Right renal cortex interstitium (tissue), 3 donors: ENCODE measurements at places on chromosomes 1 and 21.

DNA sequence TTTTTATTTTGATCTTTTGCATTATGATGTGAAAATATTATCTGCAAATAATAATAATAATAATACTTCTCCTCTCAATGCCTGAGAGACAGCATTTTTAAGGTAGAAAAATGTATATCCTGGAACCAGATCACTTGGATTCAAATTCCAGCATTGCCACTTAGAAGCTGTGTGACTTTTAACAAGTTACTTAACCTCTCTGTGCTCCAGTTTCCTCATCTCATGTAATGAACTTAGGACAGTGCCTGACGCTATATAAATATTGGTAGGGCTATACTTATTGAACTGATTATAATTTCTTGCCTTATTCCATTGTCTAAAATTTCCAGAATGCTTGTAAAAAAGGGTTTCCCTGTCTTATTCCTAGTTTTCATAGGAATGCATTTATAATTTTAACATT is 137.2 kb downstream of the IGSF21 start:
- no peak for DNase-seq

GRCh38 chr1:106907795-106908194 is 148.7 kb upstream of the PRMT6 start:
- no peak for DNase-seq

DNA sequence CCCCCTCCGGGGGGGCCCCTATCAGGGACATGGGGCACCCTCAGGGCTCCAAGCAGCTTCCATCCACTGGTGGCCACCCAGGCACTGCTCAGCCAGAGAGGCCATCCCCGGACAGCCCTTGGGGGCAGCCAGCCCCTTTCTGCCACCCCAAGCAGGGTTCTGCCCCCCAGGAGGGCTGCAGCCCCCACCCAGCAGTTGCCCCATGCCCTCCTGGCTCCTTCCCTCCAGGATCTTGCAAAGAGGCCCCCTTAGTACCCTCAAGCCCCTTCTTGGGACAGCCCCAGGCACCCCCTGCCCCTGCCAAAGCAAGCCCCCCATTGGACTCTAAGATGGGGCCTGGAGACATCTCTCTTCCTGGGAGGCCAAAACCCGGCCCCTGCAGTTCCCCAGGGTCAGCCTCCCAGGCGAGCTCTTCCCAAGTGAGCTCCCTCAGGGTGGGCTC is 34.9 kb downstream of the TRIM11 start:
- DNase-seq: no peak

DNA sequence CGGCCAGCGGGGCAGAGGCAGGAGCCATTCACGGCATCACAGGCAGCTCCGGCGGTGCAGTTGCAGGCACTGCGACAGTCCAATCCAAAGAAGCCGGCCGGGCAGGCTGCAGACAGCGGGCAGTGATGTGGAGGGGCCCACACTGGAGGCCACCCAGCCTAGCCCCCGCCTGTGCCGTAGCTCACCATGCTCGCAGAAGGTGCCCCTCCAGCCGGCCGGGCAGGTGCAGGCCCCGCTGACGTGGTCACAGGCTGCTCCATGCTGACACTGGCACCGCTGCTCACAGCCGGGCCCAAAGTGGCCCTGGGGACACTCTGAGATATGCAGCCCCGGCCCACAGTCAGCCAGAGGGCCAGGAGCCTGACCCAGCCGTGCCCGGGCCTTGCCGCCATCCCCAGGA is 45.1 kb downstream of the ARHGEF16 start:
- DNase-seq: no peak

GRCh38 chr1:32380057-32380456 is 14.2 kb downstream of the BSDC1 start:
- DNase-seq: no peak

DNA sequence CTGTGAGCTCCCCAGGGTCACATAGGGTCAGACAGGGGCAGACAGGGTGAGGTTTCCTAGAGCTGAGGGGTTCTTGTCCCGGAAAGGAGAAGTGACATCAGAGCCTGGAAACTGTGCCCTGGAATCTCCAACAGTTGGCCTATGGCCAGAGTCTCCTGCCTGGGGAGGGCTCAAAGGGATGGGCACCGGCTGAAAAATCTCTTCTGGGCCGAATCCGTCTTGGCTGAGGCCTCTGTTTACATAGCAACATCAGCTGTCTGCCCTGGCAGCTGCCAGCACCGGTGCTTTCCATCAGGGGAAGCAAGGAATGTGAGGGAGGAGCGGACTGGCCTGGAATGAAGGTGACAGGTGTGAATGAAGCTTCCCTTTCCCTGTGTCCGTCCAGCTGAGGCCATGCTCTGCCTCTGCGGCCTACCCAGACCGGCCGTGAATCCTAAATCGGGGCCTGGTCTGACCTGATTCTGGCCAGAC is 30.7 kb downstream of the VASH2 start:
- no peak for DNase-seq

DNA sequence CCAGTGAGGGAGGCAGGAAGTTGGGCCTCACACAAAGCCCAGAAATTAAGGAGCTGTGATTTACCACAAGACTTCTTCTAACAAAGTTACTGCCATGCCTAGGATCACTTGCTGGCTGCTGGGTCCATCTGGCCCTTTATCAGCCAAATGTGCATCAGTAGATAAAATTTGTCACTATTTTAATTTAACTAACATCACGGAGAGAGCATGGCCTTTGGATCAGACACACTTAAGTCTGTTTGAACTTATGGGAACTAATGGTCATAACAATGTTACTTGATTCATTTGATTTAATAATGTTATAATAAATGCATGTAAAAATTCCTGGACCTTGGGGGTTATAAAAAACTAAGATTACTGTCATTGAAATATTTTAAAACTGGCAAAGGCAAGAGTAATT is 67.2 kb upstream of the CCDC190 start:
- no peak for DNase-seq

DNA sequence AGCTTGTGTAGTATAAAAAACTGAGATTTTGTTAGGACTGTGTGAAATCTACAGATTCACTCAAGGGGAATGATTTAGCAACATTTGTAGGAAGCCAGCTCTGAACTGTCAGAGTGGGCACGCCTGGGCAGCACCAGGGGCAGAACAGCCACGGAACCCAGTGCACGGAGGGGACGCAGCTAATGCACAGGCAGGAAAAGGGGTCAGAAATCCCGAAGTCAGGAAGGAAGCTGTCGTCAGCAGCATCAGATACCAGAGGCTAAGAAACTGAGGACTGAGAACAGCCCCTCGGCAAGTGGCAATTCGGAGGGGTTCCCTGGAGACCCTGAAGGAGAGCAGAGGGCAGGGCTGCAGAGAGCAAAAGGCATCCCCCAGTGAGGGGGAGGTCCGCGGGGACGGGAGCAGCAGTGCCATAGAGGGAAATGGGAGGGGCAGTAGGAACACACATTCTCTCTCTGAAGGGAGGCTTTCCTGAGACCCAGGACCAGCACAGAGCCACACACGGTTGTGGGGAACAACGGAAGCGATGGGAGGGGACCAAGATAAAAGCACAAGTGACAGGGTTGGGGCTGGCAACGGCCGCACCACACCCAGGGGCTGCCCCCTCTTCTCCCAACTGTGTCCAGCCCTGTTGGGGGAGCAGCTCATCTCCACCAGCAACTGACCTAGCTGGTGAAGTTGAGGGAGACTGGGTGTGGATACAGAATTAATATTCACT is 12.7 kb downstream of the UBE2J2 start:
- no peak for DNase-seq

GRCh38 chr1:24905979-24906720 is 23.9 kb downstream of the RUNX3 start:
- DNase-seq: no peak

DNA sequence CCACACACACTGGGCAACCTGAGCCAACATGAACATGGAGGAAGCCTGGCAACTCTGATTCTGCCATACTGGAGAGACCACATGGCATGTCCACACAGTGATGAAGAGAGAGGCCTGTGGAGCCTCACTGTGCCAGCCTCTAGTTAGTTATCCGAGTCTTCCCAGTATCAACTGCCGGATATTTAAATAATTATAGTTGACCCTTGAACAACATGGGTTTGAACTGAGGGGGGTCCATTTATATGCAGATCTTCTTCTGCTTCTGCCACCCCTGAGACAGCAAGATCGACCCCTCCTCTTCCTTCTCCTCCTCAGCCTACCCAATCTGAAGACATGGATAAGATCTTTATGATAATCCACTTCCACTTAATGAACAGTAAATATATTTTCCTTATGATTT is 27.8 kb downstream of the DDAH1 start:
- DNase-seq: no peak

DNA sequence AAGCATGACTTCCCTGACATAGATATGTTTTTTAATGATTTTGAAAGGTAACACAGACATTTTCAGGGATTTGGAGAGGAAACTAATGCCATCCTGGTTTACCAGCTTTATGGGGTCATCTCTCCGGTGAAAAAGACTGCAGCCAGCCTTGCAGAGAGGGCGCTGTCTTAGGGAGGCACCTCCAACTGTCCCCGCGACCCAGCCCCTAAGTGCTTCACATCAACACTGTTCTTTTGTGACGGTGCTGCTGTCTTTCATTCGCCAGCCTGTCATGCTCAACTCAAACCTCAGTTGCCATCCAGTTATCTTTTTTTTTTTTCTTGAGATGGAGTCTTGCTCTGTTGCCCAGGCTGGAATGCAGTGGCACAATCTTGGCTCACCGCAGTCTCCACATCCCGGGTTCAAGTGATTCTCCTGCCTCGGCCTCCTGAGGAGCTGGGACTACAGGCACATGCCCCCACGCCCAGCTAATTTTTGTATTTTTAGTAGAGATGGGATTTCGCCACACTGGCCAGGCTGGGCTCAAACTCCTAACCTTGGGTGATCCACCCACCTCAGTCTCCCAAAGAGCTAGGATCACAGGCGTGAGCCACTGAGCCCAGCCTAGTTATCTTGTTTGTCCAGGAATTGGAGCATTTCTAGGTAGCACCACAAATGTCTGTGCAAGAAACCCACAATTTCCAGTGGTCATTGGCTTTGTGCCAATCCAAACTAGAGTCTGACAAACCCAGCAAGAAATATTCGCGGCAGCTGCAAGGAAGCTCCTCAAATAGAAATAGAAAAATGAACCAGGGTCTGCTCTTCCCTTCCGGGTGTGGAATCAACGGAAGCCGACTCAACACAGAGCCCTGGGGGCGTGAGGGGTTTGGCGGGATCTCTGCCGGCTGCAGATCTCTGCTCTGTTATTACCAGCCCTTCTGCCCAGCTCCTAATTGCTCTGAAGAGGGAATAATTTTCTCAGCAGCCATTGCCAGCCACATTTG is 24.2 kb downstream of the PDE9A start:
- no peak for DNase-seq

- no peak for DNase-seq
Measured at GRCh38 chr1:221468546-221468945, 273.3 kb downstream of the DUSP10 start.

GRCh38 chr21:25314247-25314646 is 293.0 kb downstream of the MRPL39 start:
- no peak for DNase-seq

GRCh38 chr1:178353524-178353923 is 143.2 kb downstream of the CLEC20A start:
- DNase-seq: no peak

GRCh38 chr21:34091032-34091431 is 17.7 kb downstream of the MRPS6 start:
- DNase-seq: no peak

DNA sequence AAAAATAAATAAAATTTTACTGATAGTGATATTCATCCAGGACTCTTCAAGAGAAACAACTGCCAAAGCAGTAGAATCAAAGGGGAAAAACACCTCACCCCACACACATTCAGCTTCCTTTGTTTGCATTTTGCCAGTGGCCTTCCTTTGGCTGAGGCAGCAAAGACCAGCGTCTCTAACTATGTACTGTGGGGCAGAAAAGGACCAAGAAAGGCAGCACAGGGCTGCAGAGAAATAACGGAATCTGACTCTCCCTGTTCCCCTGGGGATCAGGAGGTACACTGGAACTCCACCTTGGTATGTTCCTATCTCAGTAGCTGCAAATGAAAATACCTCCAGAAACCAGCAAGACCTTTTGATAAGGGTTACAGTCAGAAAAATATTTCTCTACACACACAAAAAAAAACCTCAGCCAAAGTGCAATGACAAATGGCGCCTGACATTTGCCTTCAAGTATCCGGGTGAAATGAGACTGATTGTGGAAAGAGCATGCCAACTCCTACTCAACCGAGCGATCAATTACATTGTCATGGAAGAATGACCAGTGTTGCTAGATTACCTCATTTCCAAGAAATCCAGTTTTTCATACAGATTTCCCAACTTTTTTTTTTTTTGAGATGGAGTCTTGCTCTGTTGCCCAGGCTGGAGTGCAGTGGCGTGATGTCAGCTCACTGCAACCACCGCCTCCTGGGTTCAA is 50.9 kb downstream of the TARBP1 start:
- no peak for DNase-seq

DNA sequence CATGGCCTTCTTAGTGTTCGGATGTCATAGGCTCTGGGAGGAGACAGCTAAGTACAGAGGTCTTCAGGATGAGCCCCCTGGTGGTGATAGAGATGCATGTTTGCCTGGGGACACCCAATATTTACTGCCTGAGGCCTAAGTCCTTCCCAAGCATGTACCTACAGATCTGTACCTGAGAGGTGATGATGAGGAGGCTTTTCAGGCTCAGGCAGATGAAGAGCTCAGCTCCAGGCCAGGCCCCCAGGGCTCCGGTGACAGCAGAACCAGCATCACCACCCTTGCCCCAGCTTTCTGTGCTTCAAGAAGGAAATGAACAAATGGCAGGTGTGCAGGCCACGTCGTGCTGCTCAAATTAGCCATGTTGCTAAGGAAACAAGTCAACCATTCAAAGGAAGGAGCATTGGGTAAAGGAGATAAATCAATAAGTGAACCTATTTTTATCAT is 21.1 kb downstream of the CACNA1E start:
- DNase-seq: no peak

- no peak for DNase-seq
Measured at GRCh38 chr1:222918801-222919477, 104.1 kb downstream of the DISP1 start.

- no peak for DNase-seq
Measured at GRCh38 chr1:204672482-204673121, 12.9 kb downstream of the LRRN2 start.

DNA sequence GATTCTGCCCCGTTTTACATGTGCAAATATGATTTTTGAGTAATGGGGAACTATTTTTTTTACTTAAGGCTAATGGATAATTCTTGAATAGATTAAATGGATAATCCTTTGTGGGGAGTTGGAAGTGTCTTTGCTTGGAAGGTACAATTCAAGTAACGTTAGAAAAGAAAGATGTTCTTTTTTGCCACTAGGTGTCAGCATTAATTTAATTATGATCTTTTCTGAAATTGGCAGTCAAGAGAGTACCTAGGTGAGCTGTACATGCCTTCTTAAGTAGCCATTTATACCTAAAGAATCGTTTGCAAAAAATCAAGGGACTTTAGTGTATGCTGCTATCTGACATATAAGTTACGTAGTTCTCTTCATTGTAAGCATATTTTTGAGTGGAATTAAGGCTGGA is 2.2 kb downstream of the FBXO28 start:
- no peak for DNase-seq

DNA sequence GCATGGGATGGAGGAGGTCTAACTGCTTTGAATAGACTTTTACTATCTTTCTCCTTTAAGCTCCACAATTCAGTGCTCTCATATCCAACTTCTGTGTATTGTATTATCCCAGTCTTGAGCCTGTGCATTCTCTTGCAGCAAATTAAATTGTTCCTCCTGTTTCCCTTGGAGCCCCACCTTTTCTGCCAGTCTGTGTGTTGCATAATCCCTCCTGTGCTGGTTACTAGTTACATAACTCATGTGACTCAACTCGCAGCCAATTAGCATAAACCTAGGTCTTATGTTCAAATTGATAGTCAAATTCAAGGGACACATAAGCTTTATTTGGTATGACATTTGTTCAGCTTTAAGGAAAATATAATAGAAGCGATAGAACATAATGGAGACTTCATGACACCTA is 1863.5 kb downstream of the MRPL39 start:
- DNase-seq: no peak

- no peak for DNase-seq
Measured at GRCh38 chr1:222441066-222441465, 106.8 kb downstream of the HHIPL2 start.
